ENCODE measurements at places on chromosomes 5 and 9.

GRCh38 chr5:43312699-43313034 lies 545 bp downstream of the HMGCS1 start:
- H3K27ac ChIP-seq: peak overlapping the region; percentile 99
- H3K36me3 ChIP-seq: peaks cover 31% of the 10 kb centered on the region
- no peak for DNase-seq
- peak overlapping the region; percentile 96 for H3K4me3 ChIP-seq

GRCh38 chr5:151285683-151286082 lies 17.9 kb downstream of the SLC36A3 start:
- no peaks in the 10 kb centered on the region for H3K36me3 ChIP-seq
- peaks cover 3% of the 10 kb centered on the region for H3K27me3 ChIP-seq
- H3K4me1 ChIP-seq: peaks cover 4% of the 10 kb centered on the region
- DNase-seq: no peak

- no peaks in the 10 kb centered on the region for H3K36me3 ChIP-seq
- no peak overlapping the region for H3K27ac ChIP-seq
- no peaks in the 10 kb centered on the region for H3K27me3 ChIP-seq
- DNase-seq: no peak
- no peaks in the 10 kb centered on the region for H3K4me1 ChIP-seq
- no peak overlapping the region for H3K4me3 ChIP-seq
These were observed 622.3 kb downstream of the MTRR start for GRCh38 chr5:8491254-8491653.

- H3K4me1 ChIP-seq: peaks cover 3% of the 10 kb centered on the region
- no peak for DNase-seq
- no peak overlapping the region for H3K4me3 ChIP-seq
- H3K36me3 ChIP-seq: peaks cover 2% of the 10 kb centered on the region
- H3K27ac ChIP-seq: no peak overlapping the region
These were observed 6.0 kb downstream of the TRIM7 start for GRCh38 chr5:181198905-181199519.

DNA sequence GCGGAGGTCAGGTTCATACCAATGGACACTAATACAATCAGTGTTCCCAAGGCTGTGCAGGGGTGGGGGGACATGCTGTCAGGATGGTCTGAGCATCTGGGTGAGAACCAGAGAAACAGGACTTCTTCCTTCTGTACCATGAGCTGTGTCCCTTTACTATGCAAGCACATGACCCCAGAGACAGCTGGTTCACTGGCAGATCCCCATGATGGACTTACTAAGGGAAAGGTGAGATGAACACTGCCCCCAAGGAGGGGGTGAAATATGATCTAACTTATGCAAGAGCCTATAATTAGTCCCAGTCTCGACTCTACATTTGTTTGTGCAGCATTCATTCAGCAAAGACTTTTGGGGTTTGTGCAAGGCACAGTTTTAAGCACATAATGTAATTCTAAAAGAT lies 91.4 kb downstream of the LIFR start:
- no peak overlapping the region for H3K4me3 ChIP-seq
- peaks cover 22% of the 10 kb centered on the region for H3K27me3 ChIP-seq
- H3K27ac ChIP-seq: no peak overlapping the region
- no peaks in the 10 kb centered on the region for H3K4me1 ChIP-seq

Data from T-helper 2 cell treated with Interferon-gamma antibody and Interleukin-4, amounts not matched to agents 5 μg/mL and 100 μg/mL, for 36 hours (primary cell).